ENCODE measurements at places on chromosomes 3 and 15.

GRCh38 chr3:115019900-115020299, 127.2 kb downstream of the ZBTB20 start:
- DNase-seq = no peak

GRCh38 chr3:14306142-14306541, 96.3 kb upstream of the SLC6A6 start:
- no peak for DNase-seq

DNA sequence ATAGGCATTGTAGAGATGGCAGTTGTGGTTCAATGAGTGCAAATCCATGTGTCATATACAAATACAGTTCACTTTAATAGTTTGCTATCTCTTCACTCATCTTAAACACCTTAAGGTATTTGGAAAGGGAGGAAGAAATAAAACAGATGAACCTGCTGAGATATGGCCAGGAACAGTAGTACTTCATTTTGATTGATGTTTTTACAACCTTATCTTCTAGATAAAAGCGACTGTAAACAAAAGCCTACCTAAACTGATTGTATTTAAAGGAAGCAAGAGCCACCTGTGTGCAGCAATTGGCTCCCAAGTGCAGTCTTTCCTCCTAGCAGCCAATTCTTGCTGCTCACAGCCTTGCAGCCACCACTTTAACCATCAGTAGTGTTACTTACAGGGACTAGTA, 217.7 kb downstream of the CDIN1 start:
- no peak for DNase-seq

DNA sequence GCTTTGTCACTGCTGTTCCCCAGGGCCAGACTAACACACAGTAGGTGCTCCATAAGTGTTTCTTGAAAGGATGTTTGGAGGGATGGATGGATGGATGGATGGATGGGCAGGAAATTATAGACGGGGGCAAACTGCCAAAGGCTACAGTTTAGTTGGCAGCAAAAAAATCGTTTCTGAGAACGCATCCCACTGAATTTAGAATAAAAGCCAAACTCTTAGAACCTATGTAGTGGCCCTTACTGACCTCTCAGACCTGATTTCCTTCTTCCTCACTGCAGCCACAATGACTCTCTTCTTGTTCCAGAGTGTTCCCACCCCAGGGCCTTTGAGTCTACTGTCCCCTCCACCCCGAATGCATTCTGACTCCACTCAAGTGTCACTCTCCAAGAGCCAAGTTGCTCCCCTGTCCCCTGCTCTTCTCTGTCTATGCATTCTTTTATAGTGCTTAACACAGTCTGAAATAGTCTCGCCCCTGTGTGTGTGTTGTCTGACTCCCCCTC, 5.2 kb upstream of the GATA2 start:
- no peak for DNase-seq

- no peak for DNase-seq
Measured at GRCh38 chr3:184685646-184686045, 26.2 kb downstream of the MAGEF1 start.

GRCh38 chr3:161054860-161055604, 50.1 kb downstream of the B3GALNT1 start:
- DNase-seq = no peak

- no peak for DNase-seq
Measured at GRCh38 chr3:193771011-193771652, 178.1 kb downstream of the OPA1 start.

DNA sequence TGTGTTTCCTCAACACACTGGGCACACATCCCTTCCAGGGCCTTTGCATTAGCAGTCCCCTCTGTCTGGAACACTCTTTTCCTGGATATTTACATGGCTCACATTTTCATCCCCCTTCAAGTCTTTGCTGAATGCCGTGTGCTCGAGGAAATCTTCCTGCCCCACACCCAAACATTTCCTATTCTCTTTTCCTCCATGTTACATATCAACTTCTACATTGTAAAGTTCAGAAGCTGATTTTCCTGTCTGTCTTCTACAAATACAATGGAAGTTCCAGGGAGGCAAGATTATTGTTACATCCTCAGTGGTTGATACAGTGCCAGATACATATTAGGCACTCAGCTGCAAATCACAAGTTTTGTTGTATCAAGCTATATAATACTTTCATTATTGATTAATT, 4.1 kb downstream of the ACAD11 start:
- DNase-seq = no peak

DNA sequence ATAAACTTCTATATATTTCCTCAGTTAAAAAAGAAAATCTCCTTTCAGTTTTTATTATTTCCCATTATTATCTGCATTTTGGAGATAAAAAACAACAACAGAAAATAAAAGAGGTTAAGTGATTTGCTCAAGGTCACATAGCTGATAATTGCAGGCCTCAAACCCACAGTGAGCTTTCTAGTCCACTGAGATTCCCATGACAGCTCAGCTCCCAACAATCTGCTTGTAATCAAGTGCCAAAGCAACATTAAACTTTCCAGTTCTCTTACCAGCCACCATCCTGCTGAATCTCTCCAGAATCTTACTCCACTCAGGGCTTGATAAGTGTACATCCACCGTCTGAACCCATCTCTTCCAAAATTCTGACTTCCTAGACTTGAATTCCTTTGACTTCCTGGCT, 318.2 kb upstream of the SEMA6D start:
- no peak for DNase-seq

GRCh38 chr15:62719316-62719715, 323.2 kb upstream of the TPM1 start:
- no peak for DNase-seq

GRCh38 chr3:62954580-62954979, 79.4 kb upstream of the CADPS start:
- peak; percentile 10 for DNase-seq

GRCh38 chr3:28399206-28399605, 50.6 kb upstream of the AZI2 start:
- DNase-seq = no peak

DNA sequence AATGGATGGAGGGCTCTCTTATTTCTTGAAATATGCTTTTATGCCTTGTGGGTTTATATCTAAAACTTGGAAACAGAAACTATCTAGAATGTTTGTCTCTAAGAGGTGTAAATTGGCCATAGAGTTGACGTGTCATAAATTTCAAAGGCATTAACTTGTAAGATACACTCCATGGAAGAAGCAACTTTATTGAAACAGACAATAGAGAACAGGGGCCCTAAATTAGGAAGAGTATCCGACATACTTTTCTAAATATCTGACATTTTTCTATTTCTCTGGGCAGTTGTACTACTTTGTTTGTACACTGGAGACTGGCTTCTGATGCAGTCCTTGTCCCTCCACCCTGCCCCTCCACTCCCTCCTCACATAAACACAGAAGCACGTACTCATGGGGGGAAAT, 50.0 kb downstream of the MEIS2 start:
- no peak for DNase-seq

- no peak for DNase-seq
Measured at GRCh38 chr15:63054985-63055384, 12.4 kb downstream of the TPM1 start.

GRCh38 chr3:123123716-123124616, 57.1 kb downstream of the PDIA5 start:
- DNase-seq = no peak

GRCh38 chr15:77864211-77865105, 213.1 kb downstream of the TBC1D2B start:
- DNase-seq = no peak

DNA sequence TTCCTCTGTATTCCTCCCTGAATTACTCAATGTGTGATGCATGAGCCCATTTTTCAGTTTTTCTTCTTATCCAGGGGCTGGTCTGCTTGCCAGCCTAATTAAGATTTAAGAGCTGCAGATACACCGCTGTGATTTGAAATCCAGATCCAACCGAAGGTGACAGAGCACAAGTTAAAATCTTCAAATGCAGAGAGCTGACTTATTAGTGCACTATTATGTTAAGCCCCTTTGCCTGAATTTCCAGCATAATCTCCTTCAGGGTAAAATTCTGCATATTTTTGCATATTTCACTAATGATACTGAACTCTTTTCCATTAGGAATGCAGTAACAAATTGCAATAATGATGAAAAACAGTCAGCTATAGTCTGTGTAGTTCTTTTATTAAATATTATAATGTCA, 583.6 kb downstream of the ROBO2 start:
- DNase-seq = no peak

DNA sequence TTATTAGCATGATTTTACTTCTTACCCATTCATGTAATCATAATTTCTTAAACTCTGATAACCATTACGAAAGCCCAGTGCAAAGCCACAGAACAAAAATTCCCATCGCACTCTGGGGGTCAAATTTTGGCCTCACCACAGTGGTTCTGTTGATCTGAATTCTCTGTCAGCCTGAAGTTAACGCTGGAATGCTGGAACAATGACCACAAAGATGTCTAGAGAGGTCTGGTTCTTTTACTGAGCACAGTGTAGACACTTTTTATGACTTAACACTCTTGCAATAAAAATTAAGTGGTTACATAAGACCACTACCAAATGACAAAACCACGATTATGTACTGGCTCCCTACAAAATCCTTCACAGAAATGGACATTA, 94.7 kb downstream of the PDZRN3 start:
- DNase-seq = no peak

DNA sequence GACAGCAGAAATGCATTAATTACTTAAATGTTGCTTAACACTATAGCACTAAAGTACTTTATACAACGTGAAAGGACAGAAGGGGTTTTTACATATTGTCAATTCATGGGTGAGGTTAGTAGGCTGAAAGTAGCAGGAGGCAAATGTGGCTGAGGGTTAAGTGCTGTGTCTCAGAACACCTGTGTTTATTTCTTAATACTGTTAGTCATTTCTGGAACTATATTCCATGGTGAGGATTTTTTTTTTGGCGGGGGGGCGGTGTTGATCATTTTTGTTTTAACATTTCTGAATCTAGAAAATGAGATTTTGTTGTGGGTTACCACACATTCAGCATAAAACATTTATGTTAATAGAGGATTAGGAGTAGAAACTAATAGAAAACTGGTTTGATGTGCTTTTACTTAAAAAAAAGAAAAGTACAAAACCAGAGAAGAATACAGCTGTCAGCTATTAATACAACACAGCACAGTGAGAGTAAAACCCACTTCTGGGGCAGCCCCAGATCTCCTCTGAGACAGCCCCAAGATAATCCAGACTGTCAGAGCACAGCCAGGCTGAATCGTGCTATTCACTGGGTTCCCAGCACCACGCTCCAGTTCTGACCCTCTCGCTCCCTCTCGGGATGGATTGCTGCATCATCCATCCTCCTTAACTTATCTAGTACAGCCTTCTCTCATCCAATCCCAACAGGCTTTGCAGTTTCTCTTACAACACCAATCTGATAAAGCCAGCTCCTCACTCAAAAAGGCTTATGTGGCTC, 307.7 kb downstream of the TUSC7 start:
- DNase-seq = no peak

DNA sequence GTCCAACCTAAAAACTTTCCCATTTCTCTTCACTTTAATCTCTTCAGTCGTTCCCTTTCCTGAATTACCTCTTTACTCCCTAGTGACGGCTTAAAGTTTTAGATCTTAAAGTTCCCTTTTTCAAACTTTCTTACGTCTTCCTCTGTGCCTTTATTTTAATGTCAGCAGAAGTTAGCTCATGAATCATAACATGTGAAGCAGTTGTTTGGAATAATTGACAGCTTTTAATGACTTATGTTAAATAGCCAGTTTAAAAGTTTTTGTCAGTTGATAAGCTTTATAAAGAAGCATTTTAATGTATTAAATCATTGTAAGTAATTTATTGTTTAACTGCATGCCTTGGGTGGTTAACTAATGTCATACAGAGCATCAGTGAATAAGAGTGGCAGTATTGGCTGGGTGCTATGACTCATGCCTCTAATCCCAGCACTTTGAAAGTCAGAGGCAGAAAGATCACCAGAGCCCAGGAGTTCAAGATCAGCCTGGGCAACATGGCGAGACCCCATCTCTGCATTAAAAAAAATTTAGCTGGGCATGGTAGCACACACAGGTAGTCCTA, 33.9 kb downstream of the PIK3CA start:
- DNase-seq = no peak

DNA sequence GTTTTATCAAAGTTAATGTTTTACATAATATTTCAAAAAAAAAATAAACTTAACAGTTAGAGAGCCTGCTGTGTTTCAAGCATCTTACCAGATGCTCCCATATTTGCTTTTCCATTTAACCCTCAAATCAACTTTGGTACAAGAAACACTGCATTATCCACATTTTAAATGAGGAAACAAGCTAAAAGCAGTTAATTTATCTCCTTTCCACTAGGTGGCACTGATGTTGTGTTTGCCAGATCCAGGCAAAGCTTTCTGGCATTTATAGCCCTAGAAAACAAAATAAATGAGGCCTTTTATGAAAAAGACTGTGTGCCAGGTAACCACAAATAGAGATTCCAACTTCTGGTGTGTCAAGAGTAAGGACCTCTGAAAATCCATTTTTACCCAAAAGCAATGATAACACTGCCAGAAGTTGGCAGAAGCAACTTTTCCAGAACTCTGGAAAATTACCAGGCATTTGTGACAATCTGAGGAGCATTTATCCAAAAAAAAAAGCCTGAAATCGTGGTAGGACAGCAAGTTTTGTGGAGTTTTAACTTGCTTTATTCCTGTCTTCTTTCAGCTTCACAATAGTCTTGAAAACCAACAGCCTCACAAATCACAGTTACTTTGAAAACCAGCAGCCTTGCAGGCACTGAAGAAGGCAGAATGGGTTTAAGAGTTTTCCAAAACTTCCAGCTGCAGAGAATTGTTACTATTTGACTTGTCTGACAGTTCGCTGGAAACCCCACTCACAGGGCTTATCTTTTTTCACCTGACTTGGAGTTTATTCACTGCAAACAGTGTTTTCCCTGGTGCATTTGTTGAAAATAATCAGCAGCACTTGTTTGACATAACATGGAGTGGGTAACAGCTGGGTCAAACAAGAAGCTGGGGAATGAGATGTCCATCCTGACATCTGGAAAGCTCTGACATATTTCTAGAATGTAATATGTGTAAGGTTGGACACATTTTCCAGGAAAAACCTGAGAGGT, 9.2 kb downstream of the FAM162A start:
- DNase-seq = no peak

GRCh38 chr3:54619053-54619452, 308.8 kb downstream of the LRTM1 start:
- DNase-seq = no peak

- DNase-seq = no peak
Measured at GRCh38 chr15:97126553-97127233, 796.2 kb downstream of the NR2F2 start.

DNA sequence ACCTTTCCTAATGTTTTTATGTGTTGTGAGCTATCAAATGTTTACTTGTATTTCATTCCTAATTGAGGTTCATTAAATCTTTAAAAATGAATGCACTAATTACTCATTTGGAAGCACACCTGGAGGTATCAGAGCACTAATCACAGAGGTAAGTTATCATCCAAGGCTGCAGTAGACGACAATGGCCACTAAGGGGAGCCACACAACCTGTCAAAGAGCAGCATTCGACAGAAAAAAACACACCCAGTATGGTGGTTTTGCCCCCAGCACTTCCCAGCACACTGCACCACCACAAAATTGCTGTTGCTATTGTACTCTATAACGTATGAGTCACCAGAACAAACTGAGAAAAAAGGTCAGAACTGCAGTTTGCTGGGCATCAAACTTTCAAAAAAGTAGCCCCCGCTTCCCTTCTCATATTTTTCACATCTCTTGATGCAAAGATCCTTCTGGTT, 205.9 kb upstream of the IGF1R start:
- DNase-seq = no peak
